SK-N-DZ (cell line): ENCODE measurements at places on chromosomes 6 and 20.

- DNase-seq: no peak
Observed at GRCh38 chr20:841568-842546, 8.3 kb downstream of the FAM110A start.

DNA sequence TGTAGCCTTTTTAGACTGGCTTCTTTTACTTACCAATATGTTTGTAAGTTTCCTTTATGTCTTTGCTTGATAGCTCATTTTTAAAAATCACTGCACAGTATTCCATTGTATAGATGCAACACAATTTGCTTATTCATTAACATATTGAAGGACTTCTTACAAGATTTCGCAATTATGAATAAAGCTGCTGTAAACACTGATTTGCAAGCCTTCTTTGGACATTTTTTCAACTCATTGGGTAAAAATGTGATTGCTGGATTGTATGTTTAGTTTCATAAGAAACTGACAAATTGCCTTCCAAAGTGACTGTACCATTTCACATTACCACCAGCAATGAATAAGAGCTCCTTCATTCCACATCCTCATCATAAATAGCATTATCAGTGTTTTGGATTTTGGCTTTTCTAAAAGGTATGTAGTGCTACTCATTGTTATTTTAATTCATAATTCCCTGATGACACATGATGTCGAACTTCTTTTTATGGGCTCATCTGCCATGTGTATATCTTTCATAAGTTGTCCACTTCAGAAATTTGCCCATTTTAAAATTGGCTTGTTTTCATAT lies 80.7 kb downstream of the TFAP2B start:
- DNase-seq: no peak

- DNase-seq: peak; percentile 45
Observed at GRCh38 chr6:89562093-89562973, 76.2 kb downstream of the LYRM2 start.

GRCh38 chr20:14997791-14998190 lies 660.4 kb upstream of the FLRT3 start:
- DNase-seq: no peak

DNA sequence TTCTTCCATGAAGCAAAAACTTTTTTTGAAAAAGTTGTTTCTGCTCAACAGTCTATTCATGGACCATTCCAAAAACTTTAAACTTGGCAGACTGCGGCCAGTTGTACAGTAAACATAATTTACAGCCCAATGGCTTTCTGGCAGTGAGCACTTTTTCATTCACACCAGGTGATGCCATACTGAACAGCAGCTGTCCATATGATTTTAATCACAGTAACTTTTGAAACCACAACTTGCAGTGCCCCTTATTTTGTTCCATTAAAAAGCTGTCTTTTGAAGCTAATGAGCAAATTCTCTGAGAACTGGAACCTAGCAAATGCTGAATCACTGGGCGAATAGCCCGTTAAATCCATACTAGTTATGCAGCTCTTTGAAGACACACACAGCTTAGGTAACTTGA lies 576.6 kb downstream of the PTPRT start:
- DNase-seq: no peak

- DNase-seq: no peak
Observed at GRCh38 chr6:33577106-33577535, 3.0 kb downstream of the BAK1 start.

GRCh38 chr6:124197148-124197547 lies 393.5 kb downstream of the NKAIN2 start:
- no peak for DNase-seq

- DNase-seq: no peak
Observed at GRCh38 chr6:31357886-31358285, 907 bp upstream of the HLA-B start.

- no peak for DNase-seq
Observed at GRCh38 chr20:32391003-32391402, 32.9 kb downstream of the ASXL1 start.

- no peak for DNase-seq
Observed at GRCh38 chr6:156771047-156771446, 6.1 kb upstream of the ARID1B start.

- DNase-seq: no peak
Observed at GRCh38 chr6:125267806-125268523, 33.8 kb downstream of the HDDC2 start.

DNA sequence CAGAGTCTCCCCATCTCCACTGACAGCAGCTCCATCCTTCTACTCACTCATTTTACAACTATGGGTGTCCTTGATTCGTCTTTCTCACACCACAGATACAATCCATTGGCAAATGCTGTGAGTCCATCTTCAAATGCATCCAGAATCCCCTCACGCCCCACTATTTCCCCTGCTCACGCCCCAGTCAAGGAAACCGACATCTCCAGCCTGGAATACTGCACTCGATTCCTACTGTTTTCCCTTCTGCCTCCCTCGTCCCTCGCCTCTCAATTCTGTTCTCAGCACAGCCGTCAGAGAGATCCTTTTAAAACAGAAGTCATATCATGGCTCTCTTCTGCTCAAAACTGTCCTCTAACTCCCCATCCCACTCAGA lies 4.7 kb downstream of the HLA-B start:
- DNase-seq: no peak

DNA sequence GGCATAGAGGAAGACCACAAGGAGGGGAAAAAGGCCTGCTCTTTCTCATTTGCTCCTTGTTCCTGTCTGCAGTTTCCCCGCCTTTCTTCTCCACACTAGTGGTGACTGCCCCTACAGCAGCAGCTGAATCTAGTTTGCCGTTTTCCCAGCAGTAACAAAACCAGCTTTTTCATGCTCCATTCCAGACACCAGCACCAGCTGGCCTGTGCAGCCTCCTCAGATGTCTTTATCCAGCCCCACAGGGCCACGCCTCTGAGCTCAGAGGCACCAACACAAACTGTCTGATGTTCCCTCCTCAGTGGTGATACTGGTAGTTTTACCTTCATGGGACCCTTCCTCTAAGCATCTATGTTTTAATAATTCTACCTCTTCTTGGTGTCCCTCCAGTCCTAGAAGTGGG lies 70.4 kb upstream of the SLC24A3 start:
- no peak for DNase-seq

- DNase-seq: no peak
Observed at GRCh38 chr6:130873746-130874145, 46.5 kb downstream of the SMLR1 start.

- DNase-seq: peak; percentile 20
Observed at GRCh38 chr6:5379647-5380242, 118.4 kb downstream of the FARS2 start.

- no peak for DNase-seq
Observed at GRCh38 chr6:167058261-167058660, 59.1 kb downstream of the CEP43 start.

DNA sequence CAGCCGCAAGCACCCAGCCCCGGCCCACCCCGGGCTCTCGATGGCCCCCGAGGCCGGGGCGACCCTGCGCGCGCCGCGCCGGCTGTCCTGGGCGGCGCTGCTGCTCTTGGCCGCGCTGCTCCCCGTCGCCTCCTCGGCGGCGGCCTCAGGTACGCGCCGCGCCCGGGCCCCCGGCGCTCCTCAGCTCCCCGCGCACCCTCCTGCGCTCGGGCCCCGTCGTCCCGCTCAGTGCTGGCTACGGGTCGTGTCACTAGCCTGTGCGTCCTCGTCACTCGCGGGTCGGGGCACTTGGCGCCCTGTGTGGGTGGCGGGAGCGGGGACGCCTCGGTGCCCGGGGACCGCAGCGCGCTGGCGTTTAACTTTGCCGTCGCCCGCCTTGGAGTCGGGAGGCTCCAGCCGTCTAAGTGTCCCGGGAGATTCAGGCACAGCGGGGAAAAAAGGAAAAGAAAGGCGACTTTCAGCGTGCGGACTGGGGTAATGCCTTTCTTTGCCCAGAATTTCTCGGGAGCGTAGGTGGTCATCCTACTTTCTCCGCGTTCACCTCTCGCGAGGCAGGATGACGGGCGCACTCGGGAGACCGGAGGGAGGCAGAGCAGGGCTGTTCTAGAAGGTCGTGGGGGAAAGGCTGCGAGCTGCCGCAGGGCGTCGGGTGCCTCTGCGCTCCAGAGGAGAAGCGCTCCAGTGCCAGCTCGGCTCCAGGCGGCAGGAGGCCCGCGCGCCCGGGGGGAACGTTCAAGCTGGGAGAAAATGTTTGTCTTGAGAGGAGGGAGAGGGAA lies 545 bp downstream of the FNDC1 start:
- no peak for DNase-seq

GRCh38 chr6:167984876-167985604 lies 12.4 kb upstream of the KIF25 start:
- no peak for DNase-seq

GRCh38 chr20:50865591-50865990 lies 65.6 kb downstream of the ADNP start:
- no peak for DNase-seq

DNA sequence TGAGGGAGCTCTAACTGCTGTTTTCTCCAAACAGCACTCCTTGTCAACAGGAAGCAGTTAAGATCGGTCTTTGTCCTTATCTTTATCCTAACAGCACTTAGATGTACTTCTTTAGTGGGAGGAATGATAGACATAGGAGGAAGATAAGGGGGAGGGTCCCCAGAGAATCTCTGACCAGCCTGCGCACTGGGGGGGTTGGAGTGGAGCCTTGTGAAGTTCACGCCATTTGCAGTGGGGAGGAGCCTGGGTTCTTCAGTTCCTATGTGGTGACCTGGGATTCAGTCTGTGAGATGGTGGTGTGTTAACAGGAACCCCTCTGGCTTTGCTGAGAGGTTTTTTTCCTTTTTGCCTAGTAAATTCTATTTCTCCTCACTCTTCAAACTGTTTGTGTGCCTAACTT lies 18.1 kb upstream of the ASCC3 start:
- no peak for DNase-seq

DNA sequence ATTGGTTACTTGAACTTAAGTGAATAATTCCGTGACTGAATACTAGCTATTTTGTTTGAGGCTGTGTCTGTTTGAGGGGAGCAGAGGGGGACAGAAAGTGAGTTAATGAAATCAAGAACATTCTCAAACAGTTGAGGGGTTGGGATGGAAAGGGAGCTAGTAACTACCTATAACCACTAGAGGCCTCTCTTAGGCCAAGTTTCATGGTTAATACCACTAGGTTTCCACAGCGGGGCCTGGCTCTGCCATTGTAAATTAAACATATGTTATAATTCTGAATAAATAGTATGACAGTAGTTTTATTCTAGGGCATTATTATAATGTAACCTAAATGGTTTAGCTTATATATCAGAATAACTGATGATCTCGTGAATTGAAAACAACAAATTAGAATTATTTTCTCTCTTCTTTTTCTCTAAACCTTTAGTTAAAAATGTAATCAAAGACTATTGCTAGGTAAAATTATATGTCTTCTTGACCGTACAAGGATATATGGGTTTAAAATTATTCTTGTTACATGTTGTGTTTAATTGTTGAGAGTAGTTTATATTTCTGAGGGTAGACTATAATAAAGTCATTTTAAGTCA lies 108.1 kb downstream of the BCKDHB start:
- DNase-seq: peak; percentile 50
